ENCODE measurements at places on chromosomes 12 and 14.

DNA sequence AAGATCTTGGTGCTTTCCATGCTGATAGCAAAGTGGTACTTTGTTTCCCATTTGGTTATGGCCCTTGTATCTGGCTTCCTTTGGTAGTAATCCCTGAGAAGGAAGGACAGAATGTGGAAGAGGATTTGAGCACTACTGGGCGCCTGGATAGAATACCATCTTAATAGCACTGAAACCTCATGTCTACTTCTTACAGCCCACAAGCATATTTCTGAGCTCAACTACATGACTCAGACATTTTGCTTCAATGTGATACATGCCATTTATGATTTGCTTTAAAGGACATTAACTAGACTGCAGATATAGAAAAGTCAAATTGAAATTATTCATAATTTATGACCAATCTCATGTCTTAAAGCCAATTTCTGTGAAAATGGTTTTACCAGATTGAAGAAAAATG is 80.4 kb downstream of the LIN7A start:
- DNase-seq = no peak

DNA sequence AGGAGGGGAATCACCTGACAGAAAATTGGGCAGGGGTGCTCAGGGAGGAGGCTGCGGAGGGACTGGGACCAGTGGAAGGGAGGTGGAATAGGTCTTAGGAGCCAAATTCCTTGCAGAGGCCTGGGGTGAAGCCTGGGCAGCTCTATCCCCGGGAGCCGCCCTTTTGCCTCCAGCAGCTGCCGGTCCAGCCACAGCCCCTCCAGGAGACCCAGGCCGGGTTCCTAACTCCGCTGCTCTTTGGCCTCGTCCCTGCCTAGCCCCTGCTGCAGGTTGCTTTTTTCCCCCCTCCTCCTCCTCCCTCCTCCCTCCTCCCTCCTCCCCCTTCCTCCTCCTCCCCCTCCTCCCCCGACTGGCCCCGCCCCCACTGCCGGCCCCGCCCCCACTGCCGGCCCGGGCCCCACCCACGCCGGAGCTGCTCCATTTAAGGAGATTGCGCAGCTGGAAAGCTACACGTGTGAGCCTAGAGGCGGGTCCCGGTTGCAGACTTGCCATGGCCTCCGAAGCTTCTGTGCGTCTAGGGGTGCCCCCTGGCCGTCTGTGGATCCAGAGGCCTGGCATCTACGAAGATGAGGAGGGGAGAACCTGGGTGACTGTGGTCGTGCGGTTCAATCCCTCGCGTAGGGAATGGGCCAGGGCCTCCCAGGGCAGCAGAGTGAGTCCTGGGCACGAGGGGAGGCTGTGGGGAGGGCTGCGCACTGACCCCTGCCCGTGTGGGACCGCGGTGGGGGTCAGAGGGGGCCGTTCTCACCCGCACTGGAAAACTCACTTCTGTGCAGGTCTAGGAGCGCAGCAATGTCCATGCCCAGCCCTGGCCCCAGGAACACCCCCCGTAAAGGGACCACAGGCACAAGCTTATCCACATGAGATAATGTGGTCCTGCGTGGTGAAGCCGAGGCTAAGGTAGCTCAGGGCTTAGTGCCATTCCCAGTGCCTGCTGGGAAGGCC is at the start of gene TCL1B:
Gene TCL1B (plus strand): TSS at position 449 of the 945 bp plus-strand sequence. CDS start 42 bp downstream, at position 491.
- DNase-seq = no peak

- no peak for DNase-seq
Observed at GRCh38 chr12:113161415-113162016, 12.0 kb downstream of the CFAP73 start.

- no peak for DNase-seq
Observed at GRCh38 chr12:26327975-26328644, 132.7 kb downstream of the SSPN start.

DNA sequence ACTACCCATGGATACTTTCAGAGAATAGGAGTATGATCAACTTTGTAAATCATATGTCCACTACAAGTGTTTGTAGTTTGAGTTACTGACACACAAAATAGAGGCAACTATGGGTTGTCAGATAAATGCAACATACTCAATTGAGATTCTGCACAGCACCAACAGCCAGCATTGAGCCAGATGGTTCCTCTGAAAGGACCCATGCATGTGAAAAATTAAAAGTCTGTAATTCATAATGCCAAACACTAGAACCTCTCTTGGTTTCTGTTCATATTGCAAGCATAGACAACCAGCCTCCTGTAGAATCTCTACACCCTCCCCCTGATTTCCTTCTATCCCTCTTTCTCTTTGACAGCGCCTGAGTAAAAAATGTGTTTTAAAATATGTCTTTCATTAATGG is 831.0 kb downstream of the C12orf50 start:
- DNase-seq = no peak

GRCh38 chr12:26214121-26214520 is 18.7 kb downstream of the SSPN start:
- DNase-seq = no peak

GRCh38 chr14:87034680-87035079 is 958.3 kb downstream of the GALC start:
- DNase-seq = no peak

DNA sequence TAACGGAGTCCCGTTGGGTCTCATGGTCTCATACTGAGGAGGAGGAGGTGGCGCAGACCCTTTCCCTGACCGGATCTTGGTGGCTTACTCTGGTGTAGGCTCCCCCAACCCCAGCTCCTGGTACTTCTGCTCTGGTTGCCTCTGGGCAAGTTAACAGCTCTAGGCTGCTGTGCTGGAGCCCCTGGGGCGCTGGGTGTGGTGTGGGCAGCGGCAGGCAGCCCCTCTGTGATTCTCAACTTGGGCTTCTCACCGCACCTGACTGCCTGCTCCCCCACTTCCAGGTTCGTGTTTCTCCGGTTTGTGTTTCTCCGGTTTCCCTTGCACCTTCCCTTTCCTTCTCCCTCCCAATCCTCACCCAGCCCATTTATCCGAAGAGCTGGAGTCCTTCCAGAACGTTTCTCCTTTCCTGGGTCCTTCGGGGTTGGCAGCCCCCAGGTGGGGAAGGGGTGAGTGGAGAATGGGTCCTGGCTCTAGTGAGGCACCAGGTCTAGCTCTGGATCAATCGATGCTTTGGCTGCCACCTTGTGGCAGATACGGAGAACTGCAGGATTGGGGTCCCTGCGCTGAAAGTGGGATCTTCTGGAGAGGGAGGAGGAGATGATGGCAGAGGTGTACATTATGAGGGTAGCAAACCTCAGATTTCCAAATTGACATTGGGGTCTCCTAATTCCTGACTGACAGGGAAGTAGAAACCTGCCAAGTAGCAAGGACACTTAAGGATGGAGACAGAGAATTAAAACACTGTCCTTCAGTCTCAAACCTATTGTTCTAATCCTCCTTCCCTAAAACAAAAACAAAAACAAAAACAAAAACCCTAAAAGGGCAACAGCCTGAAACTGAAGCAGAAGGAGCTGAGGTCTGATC is 8.3 kb downstream of the CISTR start:
- no peak for DNase-seq

GRCh38 chr12:82415402-82415801 is 57.1 kb downstream of the METTL25 start:
- no peak for DNase-seq

- no peak for DNase-seq
Observed at GRCh38 chr12:131928080-131928710, 881 bp upstream of the PUS1 start.

DNA sequence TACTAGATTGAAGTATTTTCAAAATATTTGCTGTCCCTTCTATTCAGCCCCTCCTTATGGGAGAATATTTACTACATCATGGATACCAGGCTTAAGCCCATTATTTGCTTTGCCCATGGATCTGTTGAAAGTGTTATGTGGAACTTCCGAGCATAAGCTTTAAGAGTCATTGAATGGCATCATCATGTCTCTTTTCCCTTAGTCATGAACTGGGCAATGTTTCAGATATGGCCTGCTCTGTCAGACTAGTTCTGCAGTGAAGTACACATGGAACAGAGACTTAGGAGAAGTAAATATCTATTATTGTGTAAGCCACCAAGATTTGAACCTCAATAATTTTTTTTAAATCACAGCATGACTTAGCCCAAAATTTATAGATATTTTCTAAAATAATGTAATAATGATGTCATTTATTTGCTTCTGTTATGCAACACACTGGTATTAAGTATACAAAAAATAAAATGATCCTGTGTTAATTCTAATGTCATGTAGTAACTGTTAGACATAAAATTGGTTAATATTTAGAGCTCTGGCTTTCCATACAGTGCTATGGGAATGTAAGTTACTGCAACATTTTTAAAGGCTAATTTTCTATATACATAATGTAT is 1097.3 kb downstream of the SLC16A7 start:
- no peak for DNase-seq

DNA sequence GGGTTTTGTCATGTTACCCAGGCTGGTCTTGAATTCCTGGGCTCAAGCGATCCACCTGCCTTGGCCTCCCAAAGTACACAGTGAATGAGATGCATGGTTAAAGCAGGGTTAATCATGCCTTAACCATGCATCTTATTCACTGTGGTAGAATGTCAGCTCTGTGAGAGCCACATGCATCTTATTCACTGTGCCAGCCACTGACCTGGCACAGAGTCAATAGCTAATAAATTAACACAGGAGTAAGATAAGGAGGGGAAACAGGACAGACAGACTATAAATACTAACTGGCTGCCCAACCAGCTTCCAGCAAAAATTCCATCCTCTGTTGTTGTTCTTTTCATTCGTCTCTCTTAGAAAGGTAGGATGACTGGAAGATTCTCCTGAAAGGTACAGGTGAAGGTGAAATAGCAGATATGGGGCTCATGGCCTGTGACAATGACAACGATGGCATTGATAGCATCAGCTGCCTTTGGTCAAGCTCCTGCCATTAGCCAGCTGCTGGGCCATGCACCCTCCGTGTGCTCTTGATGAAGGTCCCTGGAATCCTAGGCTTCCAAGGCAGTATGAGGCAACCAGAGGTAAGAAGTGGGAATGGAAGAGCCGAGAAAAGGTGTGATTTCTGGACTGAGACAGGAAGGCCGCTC is 76.6 kb downstream of the ZNF664 start:
- DNase-seq = no peak

All from BJ (cell line).